ENCODE measurements at places on chromosomes 1 and 21. TPM values are rescaled to one million over a fixed set of nuclear protein-coding genes. Genes with fewer than 3 reads are reported as not detected.

OVAAL gene
- not detected for total RNA-seq

CRYBG2 gene
- not detected for total RNA-seq

CR1 gene
- not detected for total RNA-seq

FCGR2B gene
- total RNA-seq: not detected

SPOCD1 gene
- 43.0 TPM for total RNA-seq

CD1B gene
- not detected for total RNA-seq

CYP4A22 gene
- not detected for total RNA-seq

TDRD5 gene
- not detected for total RNA-seq

NBPF26 gene
- total RNA-seq: 16.5 TPM

USH2A gene
- under 0.01 TPM for total RNA-seq

ZBTB48 gene
- 16.4 TPM for total RNA-seq

INKA2 gene
- total RNA-seq: 1.3 TPM
